Hematopoietic multipotent progenitor cell treated with erythropoietin and hydrocortisone succinate and interleukin-3 and kit ligand, for 6 days (in vitro differentiated cells): ENCODE measurements at places on chromosomes 1 and 21.

DNA sequence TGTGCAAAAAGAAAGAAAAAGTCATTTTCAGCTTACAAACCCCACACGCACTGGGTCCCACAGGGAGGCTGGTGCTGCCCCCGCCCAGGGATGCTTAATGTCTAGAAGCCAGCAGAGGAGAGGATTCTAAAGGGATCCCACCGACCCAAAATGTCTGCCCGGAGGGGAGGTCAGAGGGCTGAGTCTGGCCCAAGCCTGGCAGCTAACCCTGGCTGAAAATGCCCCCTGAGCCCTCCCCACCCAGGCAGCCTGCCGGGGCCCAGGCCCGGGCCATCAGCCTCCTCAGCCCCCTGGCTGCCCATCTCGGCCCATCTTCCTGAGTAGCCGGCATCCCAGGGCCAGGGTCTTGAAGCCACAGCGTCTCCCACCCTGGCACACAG, 33.5 kb downstream of the ACOT7 start:
- no peak for DNase-seq

- DNase-seq = no peak
Measured at GRCh38 chr1:81545734-81546133, 255.0 kb upstream of the ADGRL2 start.

DNA sequence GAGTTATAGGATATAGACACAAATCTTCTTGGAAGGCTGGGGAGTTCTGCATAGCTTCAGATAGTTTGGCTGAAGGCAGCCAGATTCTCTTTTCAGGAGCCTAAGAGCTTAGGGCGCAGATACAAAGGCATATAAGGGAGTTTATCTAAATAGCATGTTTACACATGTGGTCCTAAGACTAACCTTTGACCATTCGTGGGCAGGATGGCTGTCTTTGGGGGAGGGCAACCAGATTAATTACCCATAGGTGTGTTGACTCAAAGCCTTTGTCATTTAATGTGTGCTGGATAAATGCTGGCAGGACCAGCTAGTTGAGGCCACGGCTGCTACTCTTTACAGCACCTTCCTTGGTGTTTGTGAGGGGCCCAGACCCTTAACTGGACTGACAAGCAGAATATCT, 71.8 kb downstream of the IER5 start:
- no peak for DNase-seq

- peak; percentile 74 for DNase-seq
Measured at GRCh38 chr1:203117611-203118575, 9.6 kb upstream of the ADORA1 start.

DNA sequence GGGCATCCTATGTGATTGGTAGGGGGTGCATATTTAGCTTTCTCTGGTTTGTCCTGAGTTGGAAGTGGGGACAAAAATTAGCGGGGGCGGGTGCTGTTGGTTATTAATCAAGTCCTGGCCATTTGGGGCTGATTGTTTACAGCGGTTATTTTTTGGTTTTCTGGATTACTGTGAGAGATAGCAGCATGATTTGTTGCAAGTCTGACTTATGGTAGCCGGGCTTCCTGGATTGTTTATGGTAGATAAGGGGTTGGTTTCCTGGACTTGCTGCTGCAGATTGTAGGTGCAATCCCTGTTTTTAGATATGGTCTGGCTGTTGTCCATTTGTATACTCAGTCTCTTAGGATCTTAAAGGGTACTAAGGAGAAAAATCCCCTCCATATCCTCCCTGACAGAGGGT, 12.1 kb upstream of the PROK1 start:
- DNase-seq = peak; percentile 47

DNA sequence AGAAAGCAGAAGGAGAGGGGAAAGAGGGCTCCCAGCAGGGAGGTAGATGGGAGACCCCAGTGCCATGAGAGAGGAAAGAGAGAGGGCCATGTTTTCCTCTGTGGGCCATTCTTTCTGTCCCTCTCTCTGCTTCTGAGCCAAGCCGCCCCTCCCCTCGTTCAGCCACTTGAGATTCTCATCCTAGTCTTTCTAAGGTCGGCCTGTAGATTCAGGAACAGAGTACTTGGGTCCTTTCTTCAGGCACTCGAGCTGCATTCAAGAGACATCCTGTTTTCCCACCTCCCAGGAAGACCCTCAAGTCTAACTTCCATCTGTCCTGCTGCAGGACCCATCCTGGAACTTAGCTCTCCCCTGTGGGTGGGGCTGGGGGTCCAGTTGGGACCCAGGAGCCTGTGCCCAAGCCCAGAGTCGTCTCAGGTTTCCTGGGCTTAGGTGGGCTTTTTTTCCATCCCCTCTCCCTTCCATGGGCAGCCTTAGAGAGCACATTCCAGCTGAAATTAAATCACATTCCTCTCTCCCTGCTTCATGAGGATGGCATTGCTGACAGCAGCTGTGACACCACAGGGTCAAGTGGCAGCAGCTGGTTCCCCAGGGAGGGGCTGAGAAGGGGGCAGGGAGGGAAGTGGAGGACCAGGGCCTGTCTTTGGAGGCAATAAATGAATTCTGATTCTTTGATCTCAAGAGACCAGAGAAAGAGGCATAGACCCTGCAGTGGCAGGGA, 13.0 kb downstream of the NES start:
- no peak for DNase-seq

DNA sequence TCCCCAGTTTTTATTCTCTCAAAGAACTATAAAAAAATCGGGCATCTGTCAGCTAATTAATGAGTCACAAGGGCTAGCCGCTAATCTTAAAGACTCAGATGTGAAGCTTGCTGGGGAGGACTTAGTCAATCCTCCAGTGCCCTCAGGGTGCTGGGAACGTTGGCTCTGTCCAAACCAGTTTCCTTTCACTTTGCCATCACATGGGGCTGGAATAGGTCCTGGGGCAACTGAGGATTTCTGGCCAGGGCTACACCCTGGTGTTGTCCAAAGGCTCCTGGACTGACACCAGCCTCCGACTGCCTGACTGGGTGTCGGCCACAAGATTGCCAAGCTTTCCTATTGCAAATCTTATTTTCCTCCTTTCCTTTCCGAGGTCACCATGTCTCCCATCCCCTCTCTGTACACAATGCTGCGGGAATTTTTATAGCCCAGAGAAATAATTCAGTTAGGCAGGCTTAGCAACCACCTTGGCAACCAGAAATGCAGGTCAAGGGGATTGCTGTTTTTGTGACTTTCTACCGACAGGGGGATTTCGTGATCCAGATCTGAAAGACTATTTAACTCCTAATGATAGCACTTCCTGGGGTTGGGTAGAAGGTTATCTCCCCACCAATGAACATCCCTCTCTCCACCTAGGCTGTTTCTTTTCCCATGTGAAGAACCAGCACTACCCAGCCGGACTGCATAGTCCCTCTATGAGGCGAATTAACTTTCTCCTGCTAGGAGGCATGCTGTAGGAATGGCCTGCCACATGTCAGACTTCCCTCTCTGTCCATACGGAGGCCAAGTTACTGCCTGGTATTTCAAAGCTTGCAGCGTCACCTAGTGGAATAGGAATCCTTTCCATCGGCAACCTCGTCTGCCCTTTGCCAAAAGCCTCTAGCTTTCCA, 29.9 kb upstream of the CTBS start:
- no peak for DNase-seq

DNA sequence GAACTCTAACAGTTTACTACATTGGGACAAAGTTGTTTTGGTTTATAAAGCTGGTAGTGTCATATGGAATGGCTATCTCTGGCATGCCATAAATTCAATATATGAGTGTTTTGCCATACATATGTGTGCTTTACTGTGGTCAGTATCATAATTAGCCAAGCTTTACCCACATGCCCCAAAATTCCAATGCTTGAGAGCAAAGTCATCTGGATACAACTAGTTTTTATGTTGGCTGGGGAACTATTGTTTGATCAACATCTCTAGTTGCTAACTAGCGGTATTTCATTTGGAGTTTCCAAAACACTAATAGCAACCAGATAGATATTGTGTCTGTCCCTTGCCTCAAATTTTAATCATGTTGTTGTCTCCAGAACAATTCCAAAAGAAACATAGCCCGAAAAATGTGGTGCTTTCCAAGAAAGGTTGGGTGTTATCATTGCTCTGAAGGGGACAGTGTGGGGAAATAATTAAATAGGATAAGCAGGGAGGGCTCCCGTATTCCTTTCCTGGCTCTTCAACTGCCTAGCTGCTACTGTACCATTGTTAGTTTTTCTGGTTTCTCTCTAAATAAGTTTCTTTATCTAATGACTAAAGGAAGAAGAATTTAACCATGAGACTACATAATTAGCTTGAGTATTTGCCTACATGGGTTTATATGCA, 136.1 kb downstream of the TGFB2 start:
- DNase-seq = no peak

DNA sequence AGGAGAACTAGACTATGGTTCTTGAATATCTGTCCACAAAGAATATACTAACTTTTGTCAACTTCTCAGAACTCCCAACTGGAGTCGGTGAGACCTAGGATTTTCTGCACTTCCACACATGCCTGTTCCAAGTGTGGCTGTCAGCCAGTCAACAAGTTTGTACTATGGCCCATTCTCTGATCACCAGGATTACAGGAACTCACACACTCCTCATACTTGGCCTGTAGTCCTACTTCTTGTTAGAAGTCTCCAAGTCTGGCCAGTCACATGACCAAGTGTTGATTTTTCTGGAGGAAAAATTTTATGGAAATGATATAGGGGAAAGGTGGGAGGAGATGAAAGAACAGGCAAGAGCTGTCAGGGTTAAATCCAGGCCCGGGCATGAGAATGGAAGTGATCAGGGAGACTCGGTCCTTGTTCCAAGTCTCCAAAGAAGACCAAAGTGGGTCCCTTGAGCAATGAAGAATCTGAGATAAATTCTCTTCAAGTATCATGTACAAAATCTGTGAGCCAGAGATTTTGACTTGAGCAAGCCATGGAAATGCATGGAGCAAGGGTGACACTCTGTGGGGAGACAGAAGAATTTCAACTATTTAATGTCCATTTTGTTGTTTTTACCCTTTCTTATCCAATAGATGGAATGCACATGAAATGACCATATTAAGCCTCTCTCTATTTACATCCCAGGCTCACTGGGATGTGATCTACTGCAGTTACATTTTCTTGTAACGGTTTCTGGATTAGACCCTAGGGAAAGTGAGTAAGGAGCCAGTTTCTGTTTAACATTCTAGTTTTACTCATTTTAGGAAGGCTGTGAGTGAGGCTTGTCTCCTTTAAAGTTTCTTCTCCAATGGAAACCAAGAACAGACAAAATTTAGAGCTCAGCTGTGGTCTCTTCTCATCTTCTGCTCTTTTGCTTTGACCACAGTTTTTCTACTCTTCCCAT, 320.9 kb downstream of the ASTN1 start:
- DNase-seq = peak; percentile 18

DNA sequence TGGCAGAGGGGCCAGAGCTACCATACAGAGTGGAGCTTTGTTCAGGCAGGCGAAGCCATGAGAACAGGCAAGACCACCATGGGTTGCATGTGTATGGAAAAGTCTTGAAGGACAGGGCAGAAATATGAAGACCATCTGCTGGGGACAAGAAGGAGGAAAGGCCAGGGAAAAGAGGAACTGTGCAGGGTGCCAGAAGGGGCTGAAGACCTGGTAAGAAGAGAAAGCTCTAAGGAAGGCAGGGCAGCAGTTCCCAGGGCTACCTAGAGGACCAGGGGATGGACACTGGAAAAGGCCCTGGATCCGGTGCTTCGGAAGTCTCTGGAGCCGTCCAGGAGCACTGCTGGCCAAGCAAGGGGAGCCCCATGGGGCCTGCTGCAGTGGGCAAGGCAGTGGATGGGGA, 43.4 kb downstream of the PKP1 start:
- no peak for DNase-seq

DNA sequence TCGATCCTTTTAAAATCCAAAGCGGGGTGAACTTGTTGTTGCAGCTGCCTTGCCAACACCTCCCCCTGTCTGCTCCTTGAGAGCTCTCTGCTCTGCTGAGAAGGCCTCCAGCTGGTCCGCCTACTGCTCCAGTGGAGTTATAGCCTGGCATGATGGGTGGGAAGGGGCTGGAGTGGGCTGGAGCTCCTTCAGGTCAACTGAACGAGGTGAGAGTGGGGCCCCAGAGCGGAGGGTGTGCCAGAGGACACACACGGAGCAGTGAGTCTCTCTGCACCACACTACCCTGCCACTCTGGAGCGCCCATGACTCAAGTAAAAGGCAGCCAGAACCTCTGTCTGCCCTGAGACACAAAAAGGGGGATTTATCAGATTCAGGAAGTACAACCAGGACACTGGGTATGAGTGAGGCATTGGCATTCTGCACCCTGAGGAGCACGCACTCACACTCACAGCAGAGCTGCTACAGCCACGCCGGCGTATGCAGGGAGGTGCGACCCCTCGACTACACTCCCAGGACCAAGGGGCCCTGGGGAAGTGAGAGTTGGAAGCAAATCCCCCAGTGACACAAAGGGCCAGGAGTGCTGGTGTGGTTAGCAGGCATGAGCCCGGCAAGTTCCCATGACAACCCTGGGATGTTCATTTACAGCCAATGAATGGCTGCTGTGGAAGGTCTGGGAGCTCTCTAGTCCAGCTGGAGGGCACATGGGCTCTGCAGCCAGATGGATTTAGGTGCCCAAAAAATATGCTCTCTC, 28.0 kb upstream of the EVA1B start:
- peak; percentile 30 for DNase-seq

DNA sequence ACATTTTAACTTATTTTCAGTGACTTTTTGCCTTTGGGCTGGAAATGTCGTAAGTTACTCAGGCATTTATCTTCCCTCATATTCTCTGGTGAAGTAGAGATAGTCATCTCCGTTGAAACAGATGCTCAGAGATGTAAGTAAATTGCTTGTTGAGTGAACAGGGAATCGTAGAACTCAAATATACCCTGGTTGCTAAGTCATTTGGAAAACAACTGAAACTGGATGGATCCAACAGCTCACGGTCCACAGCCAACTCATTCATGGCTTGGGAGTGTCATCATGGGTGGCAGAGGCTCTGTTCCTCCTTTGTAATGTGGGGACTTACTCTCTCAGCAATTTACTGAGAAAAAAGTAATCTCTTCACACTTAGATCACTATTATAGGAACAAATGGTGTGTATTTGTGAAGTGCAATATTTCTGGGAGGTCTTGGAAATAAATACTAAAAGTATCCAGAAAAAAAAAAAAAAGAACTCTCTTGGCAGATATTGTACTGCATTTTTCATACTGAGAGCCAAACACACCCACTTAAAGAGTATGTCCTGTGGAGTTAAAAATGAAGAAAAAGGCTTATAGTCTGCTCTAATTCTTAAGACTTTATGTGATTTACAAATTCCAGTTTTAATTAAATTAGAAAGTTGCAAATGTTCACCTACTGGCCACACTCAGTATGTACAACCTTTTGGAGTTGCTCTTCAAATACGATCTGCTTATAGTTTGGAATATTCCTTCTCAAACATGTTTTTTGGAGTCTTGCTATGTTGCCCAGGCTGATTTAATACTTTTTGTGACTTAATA, 107.4 kb downstream of the LEPR start:
- peak; percentile 50 for DNase-seq

GRCh38 chr1:109919303-109919702, 8.7 kb downstream of the CSF1 start:
- DNase-seq = no peak
